ENCODE measurements at places on chromosomes 12 and 14.
A peak's percentile ranks its signal among the peaks of the same experiment; 100 is the strongest.

- no peak for DNase-seq
These were observed 207.0 kb downstream of the MED13L start for GRCh38 chr12:116070444-116070843.

DNA sequence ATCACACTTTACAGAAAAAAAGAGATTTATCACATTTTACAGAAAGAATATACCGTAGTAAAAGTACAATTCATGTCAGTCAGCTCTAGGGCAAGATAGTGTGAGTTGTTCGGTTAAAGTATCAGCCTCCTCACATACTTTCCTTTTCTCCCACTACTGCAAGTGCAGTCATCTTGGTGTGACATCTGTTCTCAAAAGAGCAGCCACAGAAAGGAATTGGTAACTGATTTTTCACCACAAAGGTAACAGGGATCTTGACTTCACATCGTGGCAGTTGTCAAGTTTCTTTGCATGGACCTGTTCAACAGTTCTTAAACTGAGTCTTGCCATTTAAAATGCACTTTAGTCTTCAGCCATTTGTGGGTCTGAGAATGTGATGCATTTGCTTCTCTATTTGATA is 5.0 kb upstream of the E2F7 start:
- DNase-seq, result no peak

DNA sequence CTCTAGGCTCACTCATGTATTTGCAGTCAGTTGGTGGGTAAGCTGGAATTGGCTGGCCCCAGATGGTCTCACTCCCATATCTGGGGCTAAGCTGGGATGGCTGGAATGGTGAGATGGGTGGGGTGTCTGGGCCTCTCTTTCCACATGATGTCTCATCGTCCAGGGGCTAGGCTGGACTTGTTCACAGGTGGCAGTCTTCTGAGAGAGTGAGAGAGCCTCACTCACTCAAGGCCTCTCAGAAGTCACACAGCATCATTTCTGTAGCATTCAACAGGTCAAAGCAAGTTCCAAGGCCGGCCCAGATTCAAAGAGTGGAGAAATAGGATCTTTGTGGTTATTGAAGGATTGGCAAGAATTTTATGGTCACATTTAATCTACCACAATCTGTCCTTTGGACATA is 102.7 kb downstream of the UNC79 start:
- DNase-seq, result no peak

- DNase-seq, result no peak
These were observed 51.5 kb downstream of the ZC3H14 start for GRCh38 chr14:88614218-88614907.

DNA sequence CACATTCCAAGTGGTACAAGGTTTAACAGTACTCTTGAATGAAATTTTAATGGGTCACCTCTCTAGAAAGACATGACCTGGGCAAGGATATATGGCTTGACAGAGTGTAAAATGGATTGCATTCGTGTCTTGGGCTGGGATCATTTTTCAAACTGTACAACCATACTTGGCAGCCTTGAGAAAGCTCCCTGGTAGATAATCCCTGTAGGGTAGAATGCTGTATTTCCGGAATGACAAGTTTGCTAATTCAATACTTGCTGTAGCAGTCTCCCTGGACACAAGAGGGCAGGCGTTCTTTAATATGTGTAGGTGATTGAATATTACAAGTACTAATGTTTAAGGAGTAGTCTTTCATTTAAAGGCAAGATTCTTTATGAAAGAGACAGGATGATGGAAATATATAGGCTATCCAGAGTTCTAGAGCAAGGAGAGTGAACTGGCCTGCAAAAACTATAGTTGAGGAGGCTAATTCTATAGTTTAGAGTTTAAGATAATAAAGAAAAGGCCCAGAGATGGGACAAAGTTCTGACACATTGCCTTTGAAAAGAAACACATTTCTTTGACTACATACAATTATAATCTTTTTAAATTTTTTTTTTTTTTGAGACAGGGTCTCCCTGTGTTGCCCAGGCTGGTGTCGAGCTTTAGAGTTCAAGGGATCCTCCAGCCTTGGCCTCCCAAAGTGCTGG is 53.4 kb downstream of the PLBD1 start:
- no peak for DNase-seq

DNA sequence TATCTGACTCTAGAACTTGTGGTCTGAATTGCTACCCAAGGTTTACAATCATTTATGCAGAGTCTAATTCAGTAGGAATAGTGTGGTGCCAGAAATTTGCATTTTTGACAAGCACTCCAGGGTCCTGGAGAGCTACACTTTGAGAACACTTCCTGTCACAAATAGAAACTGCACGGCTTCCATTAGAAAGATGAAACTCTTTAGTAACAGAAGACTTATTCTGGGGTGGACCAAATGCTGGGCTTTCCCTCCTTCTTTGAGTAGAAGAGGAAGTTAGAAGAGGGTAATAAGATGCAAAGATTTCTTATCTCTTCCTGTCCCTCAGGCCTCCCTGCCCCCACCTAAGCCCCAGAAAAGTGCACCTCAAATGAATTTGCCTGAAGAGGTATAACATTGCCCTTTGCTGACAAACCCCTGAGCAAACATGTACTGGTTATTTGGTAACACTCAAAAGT is 28.4 kb downstream of the DGLUCY start:
- no peak for DNase-seq

DNA sequence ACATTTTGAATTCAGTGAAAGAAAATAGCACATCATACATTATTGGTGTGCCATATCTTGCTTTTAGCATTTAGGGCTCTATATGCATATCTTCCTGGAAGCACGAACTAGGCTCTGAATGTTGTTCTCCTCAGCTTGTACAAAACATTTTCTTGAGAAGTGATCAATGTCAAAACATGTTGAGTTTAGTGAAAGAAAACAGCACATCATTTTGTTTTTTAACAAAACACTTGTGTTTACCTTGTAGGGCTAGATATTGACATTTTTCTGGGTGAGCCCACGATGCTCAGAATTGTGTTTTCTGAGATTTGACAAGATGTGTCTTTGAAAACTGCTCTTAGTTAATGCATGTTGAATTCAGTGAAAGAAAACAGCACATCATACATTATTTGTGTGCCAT is 81.0 kb downstream of the ASCL4 start:
- no peak for DNase-seq

GRCh38 chr12:124466216-124467128 is 100.9 kb downstream of the NCOR2 start:
- no peak for DNase-seq

DNA sequence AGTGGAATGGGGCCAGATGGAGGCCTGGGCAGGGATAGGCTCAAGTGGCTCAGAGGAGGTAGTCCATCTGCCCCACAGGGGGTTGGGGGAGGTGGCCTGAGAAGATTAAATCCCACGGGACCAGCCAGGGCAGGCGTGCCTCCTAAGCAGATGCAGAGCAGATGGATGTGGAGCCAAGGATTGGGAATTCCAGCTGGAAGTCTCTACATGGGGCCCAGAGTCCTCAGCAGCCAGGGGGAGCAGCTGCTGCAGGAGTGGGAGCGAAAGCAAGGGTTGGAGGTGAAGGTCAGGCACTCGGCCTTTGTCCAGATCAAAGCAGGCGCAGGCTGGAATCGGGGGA is 42.4 kb upstream of the VRK1 start:
- peak; percentile 15 for DNase-seq

DNA sequence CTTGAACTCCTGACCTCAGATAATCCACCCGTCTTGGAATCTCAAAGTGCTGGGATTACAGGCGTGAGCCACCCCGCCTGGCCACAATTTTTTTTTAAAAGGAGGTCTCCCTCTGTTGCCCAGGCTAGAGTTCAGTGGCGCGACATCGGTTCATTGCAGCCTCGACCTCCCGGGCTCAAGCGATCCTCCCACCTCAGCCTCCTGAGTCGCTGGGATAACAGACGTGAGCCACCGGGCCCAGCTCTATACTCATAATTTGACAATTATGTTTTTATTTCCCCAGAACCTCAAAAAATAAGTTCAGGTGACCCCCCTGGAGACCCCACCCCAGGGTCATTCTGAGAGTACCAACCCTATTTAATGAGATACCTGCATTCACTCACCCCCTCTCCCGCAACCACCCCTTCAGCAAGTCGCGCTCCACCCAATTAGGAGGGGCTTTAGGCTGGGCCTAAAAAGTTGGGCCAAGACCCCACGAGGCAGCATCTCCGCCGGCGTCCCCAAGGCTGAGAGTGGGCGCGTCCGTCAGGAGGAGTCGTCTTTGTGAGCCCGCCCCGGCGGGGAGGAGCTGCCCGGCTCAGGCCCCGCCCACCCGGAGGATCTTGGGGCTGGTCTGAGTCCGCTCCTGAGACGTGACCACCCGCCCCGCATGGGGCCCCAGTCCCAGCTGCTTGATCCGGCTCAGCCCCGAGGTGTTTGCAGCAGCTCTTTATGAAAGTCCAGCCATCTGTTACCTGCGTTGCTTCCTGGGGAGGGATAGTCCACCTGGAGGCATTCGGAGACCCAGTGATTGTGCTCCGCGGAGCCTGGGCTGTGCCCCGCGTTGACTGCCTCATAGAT is at the start of gene ANKRD33:
TSS of gene ANKRD33 (plus strand) at position 628 of the 840 bp plus-strand sequence. CDS start at position 712, 84 bp downstream.
- DNase-seq, result no peak

GRCh38 chr14:96634896-96635295 is 132.7 kb downstream of the PAPOLA start:
- no peak for DNase-seq

DNA sequence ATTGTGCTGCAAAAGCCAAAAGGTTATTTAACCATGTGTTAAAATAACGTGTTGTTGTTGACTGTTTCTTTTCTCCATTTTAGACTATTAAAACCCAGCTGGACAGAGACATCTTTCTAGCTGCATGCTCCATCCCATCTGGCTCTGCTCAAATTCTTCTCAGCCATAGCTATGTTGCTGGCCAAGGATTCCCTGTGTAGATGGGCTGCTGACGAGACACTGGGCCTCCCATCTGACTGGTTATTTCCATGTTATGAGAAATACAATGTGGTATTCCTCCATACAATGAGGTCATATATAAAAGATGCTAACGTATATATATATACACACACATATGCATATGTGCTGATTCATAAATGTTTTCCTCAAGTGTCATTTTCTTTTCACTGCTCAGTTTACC is 30.1 kb downstream of the MED13L start:
- no peak for DNase-seq
